ENCODE measurements at places on chromosomes 16 and 17.

DNA sequence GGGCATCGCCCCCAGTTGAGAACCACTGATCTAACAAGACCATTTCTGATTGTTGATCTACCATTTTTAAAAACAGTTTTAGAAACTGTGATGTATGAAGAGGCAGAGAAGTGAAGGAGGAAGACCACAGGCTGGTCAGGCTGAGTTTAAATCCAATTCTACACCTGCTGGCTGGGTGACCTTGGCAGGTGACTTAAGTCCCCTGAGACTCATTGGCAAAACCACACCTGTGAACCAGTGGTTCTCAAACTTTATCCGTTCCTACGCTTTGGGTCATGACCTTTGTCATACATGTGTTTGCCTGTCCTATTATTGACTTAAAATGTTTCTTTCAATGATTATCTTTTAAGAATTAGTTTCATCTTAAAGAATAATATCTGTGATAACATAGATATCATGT is 2.3 kb downstream of the GP2 start:
- no peak for DNase-seq

DNA sequence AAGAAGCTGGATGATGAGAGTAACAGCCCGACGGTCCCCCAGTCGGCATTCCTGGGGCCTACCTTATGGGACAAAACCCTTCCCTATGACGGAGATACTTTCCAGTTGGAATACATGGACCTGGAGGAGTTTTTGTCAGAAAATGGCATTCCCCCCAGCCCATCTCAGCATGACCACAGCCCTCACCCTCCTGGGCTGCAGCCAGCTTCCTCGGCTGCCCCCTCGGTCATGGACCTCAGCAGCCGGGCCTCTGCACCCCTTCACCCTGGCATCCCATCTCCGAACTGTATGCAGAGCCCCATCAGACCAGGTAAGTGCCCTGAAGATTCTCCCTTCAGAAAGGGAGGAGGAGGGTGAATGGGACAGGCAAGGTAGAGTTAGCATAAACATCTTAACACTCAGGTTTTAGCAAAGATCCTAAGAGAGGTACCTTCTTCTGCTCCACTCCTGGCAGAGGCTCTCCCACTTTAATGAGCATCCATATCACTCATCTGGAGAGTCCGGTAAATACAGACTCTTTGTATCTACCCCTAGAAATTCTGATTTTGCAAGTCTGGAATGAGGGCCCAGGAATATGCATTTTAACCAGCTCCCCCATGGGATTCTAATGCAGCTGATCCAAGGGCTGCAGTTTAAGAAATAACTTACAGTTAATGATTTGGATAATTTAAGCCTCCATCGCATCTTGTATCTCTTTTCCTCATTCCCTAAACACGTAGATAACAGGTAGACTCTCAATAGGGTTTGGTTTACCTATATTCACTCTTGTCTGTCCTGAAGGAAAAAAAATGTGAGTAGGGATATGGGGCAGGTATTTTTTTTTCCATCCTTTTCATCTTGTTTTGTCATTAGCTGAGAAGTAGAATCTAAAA is 3.3 kb downstream of the HLF start:
- DNase-seq = no peak

GRCh38 chr17:58569196-58569595 is 54.8 kb upstream of the MTMR4 start:
- DNase-seq = no peak

GRCh38 chr16:85570213-85570734 is 42.8 kb upstream of the GSE1 start:
- no peak for DNase-seq

- DNase-seq = no peak
Observed at GRCh38 chr17:16322636-16323035, 30.6 kb downstream of the CENPV start.

DNA sequence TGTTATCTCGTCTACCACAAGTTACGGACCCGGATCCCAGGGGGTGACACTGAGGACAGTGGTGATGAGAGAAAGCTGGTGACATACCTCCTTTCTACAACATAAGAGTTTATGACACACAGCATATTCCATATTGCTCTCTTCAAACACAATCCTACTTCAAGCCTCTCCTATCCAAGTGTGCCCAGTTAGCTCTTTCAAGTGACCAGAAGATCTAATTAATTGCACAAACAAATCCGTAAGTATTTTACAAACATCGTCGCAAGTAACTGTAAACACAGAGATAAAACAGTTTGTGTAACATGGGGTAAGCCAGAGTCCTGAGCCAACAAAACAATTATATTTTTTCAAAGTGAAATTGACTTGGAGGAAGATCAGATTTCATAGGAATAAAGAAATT is 235.0 kb downstream of the CHD9NB start:
- no peak for DNase-seq

DNA sequence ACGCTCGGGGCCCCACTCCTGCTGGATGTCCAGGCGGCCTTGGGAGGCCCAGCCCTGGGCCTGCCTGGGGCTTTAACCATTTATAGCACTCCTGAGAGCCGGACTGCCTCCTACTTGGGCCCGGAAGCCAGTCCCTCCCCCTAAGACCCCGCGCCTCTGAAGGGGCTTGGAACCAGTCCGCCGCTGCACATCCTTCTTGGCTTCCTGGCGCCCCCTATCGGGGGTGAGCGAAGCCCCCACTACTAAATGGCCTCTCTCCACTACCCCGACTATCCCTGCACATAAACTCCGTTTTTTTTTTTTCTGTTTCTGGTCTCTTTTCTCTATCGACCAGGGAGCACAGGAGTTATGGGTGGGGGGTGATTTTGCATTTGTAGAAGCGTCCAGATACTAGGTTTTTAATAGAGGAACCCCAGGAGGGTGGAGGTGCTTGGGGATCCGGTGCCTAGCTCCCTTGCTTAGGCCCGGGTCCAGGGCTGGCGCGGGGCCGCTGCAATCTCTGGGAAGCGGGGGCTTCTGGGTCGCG is 633 bp upstream of the NOL3 start:
- DNase-seq = no peak

DNA sequence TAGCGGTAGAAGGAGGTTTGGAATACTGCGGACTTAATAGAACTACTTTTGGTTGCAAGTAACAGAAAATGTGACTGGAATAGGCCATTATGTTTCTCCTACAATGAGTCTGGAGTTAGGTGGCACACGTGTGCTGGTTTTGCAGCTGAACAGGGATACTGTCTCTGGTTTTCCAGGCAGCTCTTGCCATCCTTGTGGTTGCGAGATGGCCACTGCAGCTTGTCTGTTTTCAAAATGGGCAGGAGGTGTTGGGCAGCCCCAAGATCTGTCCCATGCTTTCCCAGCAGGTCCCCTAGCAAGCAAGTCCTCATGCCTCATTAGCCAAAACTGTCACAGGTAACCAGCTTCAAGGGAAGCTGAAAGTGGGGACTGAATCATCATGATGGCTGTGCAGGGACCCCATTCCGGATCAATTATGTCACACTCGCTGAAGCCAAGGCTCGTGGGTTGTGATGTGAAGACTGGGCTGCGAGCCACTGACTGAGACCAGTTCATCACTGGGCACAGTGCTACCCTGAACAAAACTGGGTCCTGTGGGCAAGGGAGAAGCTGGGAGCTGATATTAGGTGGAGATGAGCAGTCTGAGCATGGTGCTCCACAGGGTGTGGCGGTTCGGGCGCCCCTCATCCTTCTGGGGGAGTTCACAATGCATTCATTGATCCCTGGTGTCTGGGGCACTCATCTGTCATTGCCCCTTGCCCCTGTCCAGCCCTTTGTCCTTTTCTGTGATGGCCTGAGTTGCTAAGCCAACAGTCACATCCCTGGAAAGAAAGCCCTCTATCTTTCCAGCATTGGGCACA is 82.1 kb downstream of the KSR1 start:
- DNase-seq = no peak

DNA sequence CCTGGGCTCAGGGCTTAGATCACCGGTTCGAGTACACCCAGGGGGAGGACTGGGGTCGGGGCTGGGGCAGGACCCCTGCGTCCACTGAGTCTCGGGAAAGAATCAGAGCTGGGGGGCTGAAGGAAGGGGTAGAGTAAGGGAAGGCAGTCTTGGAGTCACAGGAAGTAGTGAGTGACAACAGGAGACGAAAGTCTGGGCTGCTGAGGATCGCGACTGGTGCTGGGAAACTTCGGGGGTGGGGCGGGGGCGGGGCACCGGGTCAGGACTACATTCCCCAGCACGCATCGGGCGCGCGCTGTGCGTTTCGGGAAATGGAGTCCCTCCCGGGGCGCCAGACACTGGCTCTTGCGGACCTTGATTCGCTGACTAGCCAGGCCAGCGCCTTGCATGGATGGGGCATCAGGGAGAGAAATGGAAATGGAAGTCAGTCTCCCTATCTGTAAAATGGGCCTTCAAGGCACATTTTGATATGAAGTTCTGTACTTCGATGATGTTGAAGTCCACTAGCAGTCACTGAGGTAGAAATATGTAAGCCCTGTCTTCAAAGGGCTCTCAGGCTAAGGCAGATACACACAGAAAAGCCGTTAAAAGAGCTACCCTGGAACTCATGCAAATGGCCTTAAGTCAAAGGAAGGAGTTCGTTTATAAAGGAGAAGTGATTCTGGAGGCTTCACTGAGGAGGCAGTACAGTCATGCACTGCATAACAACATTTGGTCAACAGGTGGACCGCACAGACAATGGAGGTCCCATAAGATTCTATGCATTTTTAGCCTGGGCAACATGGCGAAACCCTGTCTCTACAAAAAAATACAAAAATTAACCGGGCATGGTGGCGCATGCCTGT is 697 bp downstream of the CTF1 start:
- DNase-seq = no peak

DNA sequence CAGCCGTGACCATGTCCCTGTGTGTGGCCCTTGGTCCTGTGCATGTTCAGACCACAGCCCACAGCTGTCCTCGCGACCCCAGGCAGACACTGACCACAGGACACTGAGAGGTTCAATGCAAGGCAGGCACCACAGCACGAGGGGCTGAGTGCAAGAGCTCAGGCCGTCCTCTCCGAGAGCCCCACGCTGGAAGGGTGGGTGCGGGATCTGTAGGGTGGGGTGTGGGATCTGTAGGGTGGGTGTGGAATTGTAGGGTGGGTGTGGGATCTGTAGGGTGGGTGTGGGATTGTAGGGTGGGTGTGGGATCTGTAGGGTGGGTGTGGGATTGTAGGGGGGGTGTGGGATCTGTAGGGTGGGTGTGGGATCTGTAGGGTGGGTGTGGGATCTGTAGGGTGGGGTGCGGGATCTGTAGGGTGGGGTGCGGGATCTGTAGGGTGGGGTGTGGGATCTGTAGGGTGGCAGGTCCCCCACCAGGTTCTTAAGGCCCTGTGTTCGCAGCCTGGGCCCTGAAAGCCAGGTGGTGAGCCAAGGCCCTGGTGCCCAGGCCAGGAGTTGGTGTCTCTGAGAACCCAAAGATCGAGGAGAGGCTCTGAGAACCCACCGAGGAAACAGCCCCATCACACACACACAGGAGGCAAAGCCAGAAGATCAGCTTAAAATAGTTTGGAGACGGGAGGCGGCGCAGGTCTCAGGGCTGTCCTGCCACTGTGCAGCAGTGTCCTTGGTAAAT is 48.2 kb downstream of the METRNL start:
- no peak for DNase-seq

DNA sequence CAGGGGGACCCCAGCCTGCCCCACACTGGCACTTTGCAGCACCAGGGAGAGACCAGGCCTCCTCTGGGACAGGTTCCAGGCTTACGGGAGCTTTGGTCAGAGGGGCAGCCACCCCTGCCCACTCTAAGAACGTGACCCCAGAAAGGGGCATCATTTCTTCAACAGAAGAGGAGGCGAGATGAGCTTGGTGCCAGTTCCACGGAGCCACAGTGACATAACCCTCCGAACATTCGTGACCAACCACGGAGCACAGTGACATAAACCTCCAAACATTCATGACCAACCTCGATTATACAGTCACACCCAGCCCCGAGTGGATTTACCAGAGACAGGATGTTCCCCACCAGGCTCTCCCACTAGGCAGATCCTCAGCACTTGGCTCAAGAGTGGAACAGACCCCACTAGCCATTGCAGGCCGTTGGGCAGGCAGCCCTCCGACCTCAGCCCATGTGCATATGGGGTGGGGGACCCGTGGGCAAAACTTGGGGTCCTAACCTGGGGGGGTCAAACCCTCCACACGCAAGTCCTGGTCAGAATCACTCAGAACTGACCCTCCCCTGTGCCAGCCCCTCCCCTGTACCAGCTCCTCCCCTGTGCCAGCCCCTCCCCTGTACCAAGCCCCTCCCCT is 112.9 kb downstream of the METRNL start:
- no peak for DNase-seq

DNA sequence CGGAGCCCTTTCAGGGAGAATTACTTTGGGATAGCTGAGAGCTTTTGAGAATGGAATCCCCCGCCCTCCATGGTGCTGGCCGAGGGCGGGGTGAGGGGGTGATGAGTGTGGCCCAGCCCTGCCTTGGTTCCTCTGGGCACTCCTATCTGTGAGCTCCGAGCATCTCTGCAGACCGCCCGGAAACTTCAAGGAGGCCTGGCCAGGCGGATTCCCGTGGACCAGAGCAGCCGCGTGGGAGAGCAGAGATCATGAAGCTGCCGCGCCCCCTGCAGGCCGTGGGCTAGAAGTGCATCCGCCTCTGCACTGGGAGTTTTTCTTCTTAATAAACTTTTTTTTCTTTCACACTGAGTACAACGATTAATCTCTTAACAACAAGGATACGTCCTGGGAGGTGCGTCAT is 392.9 kb upstream of the EEF2KMT start:
- no peak for DNase-seq

DNA sequence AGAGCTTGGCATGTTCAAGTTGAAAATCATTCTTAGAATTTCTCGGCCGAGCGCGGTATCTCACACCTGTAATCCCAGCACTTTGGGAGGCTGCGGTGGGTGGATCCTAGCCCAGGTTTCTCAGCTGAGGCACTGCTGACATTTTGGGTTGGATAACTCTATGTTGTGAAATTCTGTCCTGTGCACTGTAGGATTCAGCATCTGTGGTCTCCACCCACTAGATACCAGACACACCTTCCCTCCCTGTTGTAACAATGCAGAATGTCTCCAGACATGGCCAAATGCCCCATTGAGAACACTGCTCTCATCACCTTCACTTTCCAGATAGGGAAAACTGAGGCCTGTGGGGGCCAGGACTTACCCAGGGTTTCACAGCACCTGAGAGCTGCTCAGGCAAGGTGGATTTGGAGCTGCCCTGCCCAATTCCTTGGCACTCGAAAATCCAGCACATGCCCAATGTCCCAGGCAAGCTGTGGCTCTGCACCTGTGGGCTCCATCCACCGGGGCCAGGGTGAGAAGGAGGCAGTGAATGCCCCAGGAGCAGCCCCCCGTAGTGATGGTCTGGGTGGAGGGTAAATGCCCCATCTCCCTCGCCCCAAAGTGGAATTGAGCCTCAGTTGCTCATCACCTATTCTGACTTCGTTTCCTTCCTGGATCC is 20.2 kb upstream of the TVP23A start:
- no peak for DNase-seq

DNA sequence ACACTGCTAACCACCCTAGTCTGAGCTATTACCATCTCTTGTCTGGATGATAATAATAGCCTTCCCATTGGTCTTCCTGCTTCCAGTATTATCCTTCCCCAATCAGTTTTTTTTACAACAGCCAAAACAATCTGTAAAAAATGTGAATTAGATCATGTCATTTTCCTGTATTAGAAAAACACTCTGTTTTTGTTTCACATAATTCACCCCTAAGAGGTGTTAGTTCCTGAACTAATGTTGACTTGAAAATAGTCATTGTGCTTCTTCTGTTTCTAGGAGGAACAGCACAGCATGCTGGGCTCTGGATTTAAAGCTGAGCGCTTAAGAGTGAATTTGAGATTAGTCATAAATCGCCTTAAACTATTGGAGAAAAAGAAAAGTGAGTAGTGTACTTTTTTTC is 20.0 kb downstream of the IST1 start:
- DNase-seq = no peak

- DNase-seq = no peak
Observed at GRCh38 chr17:2266865-2267228, 36.7 kb downstream of the SMG6 start.

- DNase-seq = no peak
Observed at GRCh38 chr17:80356231-80356856, 58.6 kb upstream of the ENDOV start.

All from vagina (tissue), 2 donors.